ENCODE measurements at places on chromosomes 6 and 20. TPM values are rescaled to one million over a fixed set of nuclear protein-coding genes. Genes with fewer than 3 reads are reported as not detected.

RSPH9 gene
- total RNA-seq = 0.19 TPM

HDDC2 gene
- 8.5 TPM for total RNA-seq

PRSS35 gene
- total RNA-seq = not detected

CDH4 gene
- total RNA-seq = 1.6 TPM

ADGRG6 gene
- 48.7 TPM for total RNA-seq

NUP153 gene
- total RNA-seq = 50.3 TPM

STX11 gene
- total RNA-seq = 9.6 TPM

TSPO2 gene
- not detected for total RNA-seq

PI16 gene
- not detected for total RNA-seq

ENPP1 gene
- total RNA-seq = 0.65 TPM

FAM83D gene
- total RNA-seq = 16.0 TPM

TGM3 gene
- not detected for total RNA-seq

TRDN gene
- total RNA-seq = not detected

OOEP gene
- not detected for total RNA-seq

CD40 gene
- 11.9 TPM for total RNA-seq

DBNDD2 gene
- 4.9 TPM for total RNA-seq

MEI4 gene
- total RNA-seq = under 0.01 TPM

C6orf47 gene
- 21.4 TPM for total RNA-seq

HCK gene
- 0.33 TPM for total RNA-seq

C6orf58 gene
- 0.38 TPM for total RNA-seq

MYT1 gene
- total RNA-seq = not detected

OPRM1 gene
- not detected for total RNA-seq

CGA gene
- total RNA-seq = not detected

FRS3 gene
- total RNA-seq = 2.0 TPM

ABT1 gene
- 18.0 TPM for total RNA-seq

EYS gene
- total RNA-seq = 3.2 TPM

DEFB132 gene
- total RNA-seq = not detected

HLA-DRB5 gene
- total RNA-seq = 0.33 TPM

PBOV1 gene
- total RNA-seq = not detected

DUSP15 gene
- total RNA-seq = 0.65 TPM

DDX27 gene
- 25.9 TPM for total RNA-seq

PACRG gene
- not detected for total RNA-seq

PLCB1 gene
- total RNA-seq = 43.8 TPM

BLTP3A gene
- 10.9 TPM for total RNA-seq

KCNB1 gene
- not detected for total RNA-seq

LIN28B gene
- total RNA-seq = not detected

GHRH gene
- not detected for total RNA-seq

ESR1 gene
- under 0.01 TPM for total RNA-seq

CYP39A1 gene
- 0.33 TPM for total RNA-seq

GRM1 gene
- total RNA-seq = not detected

Measured in vein endothelial cell (primary cell).